ENCODE measurements at places on chromosomes 4 and X.

GRCh38 chr4:170226288-170226687, 136.5 kb upstream of the AADAT start:
- no peak for DNase-seq

DNA sequence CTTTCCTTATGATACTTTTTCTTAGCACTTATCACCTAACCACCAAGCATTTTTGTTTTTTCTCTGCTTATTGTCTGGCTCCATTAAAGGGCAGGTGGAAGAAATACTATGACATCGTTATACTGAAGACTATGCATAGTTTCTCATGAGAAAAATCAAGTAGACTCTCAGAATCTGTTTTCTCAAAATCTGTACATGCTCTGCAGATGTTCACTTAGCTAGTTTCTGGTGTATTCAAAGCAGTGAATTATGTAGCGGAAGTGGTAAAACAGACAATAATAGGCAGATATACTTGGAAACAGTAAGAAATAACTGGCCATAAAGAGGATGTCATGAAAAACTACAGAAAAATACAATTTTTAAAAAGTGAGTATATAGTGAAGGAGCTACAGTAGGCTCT, 146.0 kb downstream of the STIM2 start:
- no peak for DNase-seq

- peak; percentile 9 for DNase-seq
Observed at GRCh38 chrX:69093960-69094871, 71.0 kb downstream of the PJA1 start.

- no peak for DNase-seq
Observed at GRCh38 chr4:179399054-179399782, 1957.0 kb upstream of the AGA start.

DNA sequence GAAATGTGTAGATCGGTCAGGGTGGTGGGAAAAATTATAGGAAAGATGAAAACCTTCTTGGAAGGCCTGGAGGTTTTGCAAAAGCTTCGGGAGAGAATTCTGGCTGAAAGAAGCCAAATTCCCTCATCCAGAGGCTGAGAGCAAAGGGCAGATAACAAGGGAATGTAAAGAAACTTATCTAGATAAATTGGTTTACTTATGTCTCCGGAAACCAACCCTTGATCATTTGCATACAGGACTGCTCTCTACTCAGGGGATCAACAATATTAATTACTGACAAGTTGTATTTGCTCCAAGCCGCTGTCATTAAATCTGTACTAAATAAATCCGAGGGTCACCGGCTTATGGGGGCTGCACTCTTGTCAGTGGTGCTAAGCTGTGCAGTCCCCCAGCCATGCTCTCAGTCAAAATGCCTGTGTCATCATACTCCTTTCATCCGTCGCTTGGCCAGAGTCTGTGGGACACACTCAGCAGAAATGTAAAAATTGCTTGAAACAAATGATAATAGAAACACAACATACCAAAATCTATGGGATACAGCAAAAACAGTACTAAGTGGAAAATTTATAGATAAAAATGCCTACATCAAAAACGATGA, 715.7 kb downstream of the KCTD8 start:
- DNase-seq = no peak

DNA sequence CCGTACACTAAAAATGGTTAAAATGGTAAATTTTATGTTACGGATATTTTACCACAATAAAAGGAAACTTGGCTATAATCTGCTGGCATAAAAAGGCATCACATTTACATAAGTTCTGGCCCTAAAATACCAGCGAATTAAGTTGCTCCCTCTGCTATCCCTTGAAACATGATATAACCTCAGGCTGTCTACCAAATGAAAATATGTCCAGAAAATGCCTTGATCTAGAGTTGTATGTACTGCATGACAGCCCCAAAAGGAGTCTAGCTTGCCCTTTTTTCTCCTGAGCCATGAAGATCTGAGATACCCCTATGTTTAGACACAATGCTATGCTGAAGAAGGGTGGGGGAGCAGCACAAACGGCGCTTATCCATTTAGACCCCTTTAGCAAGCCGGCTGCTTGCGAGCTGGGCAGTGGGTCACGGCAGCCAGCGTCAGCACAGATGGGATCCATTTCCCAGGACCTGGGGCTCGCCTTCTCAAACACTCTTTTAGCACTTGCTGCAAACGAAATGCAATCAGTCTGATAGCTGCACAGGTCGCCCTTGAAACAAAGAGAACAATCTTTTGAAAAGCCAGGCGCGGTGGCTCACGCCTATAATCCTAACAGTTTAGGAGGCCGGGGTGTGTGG, 77.0 kb downstream of the AFAP1 start:
- no peak for DNase-seq

GRCh38 chr4:813900-814299, 12.0 kb downstream of the CPLX1 start:
- DNase-seq = no peak

GRCh38 chr4:183352546-183352945, 30.3 kb upstream of the CLDN24 start:
- DNase-seq = no peak

Measured in activated CD4-positive, alpha-beta T cell treated with anti-CD3 and anti-CD28 coated beads, Interleukin-2, amount 50 U/mL, for 1 hour (primary cell).